ENCODE measurements at places on chromosomes 12 and 14.

DNA sequence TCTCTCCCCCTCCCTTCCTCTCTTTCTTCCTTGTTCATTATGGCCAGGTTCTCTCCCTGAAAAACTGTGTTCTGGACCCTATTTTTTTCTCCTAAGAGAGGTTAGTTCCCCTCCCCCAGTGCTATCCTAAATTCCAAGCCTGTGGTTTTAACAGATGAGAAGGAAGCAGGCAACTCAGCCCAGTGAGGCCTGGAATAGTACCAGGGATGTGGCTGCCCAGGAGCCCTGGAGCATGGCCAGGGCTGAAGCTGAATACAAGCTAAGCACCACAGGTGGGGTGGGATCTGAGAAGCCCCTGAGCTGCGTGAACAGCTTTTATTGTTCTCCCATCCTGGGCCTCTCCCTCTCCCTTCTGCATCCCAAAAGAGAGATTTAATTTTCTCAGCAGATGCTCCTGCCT is 1581.3 kb upstream of the TMEM132C start:
- no peak for DNase-seq

- no peak for DNase-seq
Measured at GRCh38 chr14:49971156-49972130, 78.6 kb downstream of the ARF6 start.

DNA sequence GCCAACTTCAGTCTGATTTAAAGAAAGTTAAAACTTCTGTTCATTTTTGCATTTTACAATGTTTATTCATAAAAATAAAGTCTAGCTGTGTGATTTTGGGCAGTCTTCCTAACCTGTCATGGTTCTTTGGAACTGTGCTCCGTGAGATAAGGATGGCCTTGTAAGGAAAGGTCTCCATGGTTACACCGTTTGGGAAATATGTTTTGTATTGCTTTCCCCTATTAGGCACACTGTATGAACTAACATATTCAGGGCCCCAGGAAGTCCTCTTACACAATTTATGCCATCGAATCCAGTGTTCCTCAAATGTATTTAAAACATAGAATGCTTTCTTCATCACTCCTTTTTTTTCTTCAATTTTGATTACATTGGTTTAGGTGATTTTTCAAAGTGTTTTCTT is 54.5 kb downstream of the APAF1 start:
- no peak for DNase-seq

GRCh38 chr12:95116773-95117172 is 43.4 kb upstream of the NR2C1 start:
- no peak for DNase-seq

DNA sequence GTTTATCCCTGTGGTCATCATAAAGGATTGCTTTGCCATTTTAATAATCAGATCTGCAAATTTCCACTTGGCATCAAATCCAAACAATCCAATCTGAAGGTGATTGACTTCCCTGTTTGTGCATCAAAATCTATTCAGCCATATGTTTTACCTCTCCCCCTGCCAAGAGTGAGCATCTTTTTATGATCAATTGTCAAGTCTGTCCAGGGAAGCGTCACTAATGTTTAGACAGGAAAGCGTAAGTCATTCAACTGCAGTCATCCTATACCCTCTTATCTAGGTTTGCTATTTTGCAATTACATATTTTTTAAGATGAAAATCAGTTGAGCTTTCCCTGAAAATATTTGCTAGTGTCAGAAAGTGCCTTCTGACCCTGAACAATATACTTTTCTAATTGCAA is 1224.1 kb upstream of the SEL1L start:
- DNase-seq: no peak
